ENCODE measurements at places on chromosomes 2 and 18. TPM values are rescaled to one million over a fixed set of nuclear protein-coding genes. Genes with fewer than 3 reads are reported as not detected.
A peak's percentile ranks its signal among the peaks of the same experiment; 100 is the strongest.

Gene DSEL
- 7.1 TPM for total RNA-seq

Gene NFATC1
- total RNA-seq, result 3.4 TPM

Gene GAREM1
- 2.9 TPM for total RNA-seq

Gene TLX2
- not detected for total RNA-seq

Gene C1QL2
- total RNA-seq, result not detected

DNA sequence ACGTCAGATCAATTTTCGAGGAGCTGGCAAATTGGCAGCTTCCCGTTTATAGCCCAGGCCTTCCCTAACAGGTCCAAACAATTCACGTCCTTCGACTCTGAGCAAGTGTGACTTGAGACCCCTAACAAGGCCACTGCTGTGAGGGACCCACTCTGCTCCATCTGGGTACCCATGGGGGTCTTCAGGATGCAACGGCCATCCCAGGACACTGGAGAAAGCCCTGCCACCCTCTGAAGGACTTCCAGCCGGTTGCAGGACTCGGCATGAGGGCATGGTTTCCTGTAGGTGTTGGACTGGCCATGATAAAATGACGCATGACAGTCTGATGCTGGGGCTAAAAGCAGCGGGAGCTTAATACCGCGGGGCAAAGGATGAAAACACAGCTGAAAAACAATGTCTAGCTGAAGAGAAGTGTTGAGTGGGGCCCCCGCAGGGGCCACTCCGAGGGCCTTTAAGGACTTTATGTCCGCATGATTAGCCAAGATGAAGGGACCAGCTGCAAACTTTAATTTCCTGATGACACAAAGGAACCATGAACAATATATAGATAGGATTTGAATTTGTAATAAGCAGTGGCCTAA is 113.3 kb upstream of the ZNF521 start:
- no peak for DNase-seq

GRCh38 chr2:224146356-224147160 is 107.5 kb upstream of the SERPINE2 start:
- no peak for DNase-seq

- peak; percentile 97 for DNase-seq
These were observed 35.5 kb upstream of the SLC35F5 start for GRCh38 chr2:113791697-113792590.

DNA sequence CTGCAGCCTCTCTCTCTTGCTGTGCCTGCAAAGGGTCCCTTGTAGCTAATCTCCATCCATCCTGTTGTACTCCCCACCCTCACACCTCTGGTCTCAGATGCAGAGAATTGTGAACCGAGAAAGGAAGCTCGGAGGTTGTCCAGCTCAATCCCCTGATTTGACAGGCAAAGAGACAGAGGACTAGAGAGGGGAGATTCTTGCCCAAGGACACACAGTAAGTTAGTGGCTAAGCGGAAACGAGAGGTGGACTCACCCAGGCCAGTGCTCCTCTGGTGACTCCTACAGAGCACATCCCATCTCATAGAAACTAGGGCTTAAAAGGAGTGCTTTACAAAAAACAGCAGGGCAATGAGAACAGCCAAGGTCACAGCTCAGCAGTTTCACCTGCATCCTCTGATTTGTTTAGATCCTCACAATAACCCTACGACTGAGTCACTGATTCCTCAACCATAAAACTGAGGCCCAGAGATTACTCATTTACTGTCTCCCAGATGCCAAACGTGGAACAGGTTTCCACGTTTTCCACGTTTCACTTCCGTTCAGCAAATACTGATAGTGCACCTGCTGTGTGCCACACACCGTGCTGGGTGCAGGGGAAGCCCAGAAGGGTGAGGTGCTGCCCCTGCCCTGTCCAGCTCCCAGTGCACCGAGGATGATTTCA is 22.1 kb downstream of the EHD3 start:
- peak; percentile 85 for DNase-seq

DNA sequence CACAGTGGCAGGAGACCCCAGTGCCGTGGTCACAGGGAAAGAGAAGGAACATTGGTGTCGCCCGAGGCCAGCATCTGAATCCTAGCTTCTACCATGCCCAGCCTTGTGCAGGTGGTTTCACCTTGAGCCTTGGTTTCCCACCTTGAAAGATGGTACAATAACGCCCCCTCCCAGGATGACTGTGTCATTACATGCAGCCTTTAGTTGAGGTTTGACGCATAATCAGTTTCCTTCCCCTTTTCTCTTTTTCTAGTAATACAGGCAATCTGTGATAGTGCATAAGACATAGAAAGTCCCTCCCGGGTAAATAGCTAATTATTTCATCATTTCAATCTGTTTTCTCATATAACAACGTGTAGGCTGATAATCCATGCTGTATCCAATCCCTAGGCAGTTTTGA is 29.8 kb upstream of the ZNF407 start:
- DNase-seq, result no peak

Gene TUBB8B
- total RNA-seq, result not detected

- no peak for DNase-seq
These were observed 2.3 kb upstream of the NR4A2 start for GRCh38 chr2:156334496-156335478.

Gene RND3
- total RNA-seq, result 259 TPM

Gene POTEE
- not detected for total RNA-seq

- no peak for DNase-seq
These were observed 39.7 kb downstream of the DYNC1I2 start for GRCh38 chr2:171726847-171727450.

Gene TXNDC2
- total RNA-seq, result not detected

DNA sequence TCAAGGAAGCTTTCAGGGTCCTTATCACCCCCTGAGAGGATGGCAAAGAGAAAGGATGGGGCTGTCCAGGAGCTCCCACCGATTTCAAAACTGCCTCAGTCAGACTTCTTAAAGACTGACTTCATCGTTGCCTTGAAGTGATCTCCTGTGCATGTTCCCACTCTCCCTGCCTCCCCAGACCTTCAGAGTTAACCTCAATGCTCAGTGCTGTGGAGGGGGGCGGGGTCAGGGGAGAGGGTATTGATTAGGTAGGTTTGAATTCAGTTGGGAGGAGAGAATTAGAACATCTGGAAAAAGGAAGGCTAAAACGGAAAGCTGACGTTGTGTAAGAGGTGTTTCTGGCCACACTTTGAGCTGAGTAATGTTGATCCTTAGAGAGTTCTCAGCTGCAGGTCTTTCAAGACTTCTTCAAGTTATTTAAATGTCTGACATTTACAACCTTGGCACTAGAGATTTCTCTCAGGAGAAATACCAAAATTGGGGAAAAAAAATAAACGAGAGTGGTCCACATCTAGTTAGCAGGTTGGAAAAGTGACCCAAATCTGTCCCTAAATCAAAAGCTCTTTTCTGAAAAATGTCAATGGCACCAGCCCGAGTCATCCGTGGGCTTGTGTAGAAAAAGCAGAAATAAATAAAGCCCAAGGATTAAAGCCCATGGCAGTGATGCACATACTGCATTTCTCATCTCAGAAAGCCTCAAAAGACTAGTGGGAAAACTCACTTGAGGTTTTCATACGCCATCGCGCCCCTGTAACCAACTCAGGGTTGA is 134.7 kb upstream of the EPAS1 start:
- DNase-seq, result no peak

GRCh38 chr2:68791914-68792313 is 57.3 kb downstream of the ARHGAP25 start:
- no peak for DNase-seq

DNA sequence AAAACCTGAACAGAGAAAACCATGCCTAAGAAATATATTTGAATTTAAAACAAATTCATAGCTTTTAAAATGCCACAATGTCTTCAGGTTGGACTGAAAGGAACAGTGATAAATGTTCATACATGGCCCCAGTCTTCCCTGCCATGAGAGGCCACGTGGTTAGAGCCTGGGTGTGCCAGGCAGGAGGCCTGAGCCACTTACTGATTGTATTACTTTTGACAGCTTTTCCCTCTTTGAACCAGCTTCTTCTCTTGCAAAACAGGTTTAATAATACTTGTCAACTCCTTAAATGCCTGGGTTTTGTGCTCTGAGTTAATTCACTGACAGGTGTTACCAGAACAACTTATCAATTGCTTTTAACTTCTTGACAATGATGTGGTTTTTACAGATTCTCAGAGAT is 27.0 kb downstream of the RBKS start:
- DNase-seq, result no peak

GRCh38 chr2:101854877-101855276 is 136.9 kb upstream of the IL1R2 start:
- DNase-seq, result no peak

Data from kidney epithelial cell (primary cell).